Naive thymus-derived CD8-positive, alpha-beta T cell (primary cell): ENCODE measurements at places on chromosomes 11 and 22.

GRCh38 chr11:133175103-133175502 is 357.2 kb downstream of the OPCML start:
- no peak for DNase-seq

- DNase-seq = no peak
Observed at GRCh38 chr11:122686111-122686510, 30.6 kb downstream of the UBASH3B start.

DNA sequence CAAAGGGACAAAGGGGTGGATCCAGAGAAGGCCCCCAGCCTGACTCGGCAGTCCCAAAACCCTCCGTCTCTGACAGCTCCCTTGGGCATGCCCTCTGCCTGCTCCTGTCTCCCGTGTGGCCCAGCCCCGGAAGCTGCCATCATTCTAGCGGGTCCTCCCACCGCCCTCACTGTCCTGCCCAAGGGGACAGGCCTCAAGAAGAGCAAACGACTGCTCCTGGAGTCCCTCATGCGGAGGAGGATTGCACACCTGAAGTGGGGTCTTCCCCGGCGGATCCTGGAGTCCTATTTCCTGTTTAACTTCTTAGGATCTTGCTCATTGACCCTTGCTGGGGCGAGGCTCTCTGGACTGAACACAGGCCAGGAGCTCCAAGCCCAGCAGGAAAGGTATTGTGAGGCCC is 2.6 kb upstream of the MEI1 start:
- DNase-seq = no peak

GRCh38 chr11:34525098-34525497 is 11.5 kb upstream of the ELF5 start:
- DNase-seq = no peak

DNA sequence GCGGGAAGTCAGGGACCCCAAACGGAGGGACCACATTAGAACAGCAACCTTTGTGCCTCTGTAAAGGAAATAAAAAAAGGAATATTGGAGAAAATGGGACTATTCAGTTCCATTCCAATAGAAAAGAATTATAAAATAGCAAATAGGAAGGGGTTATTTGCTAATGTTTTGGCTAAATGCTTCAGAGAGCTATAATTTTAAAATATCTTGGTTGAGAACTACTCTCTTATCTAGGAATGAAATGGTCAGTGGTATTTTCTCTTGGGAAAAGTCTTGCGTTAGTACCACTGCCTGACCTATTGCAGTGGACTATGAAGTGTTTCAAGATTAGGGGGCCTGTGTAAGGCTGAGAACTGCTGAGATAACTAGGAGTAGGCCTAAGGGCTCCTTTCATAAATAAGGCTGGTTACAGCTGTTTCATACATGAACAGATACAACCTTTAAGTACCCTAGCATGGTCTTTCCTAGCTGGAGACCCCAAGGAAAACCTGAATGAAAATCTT is 6.9 kb upstream of the WEE1 start:
- no peak for DNase-seq

GRCh38 chr22:26845021-26845743 is 187.8 kb downstream of the MIAT start:
- DNase-seq = no peak

GRCh38 chr22:17918840-17919239 is 105.5 kb downstream of the MICAL3 start:
- no peak for DNase-seq

- DNase-seq = no peak
Observed at GRCh38 chr11:12505183-12505582, 127.8 kb downstream of the PARVA start.

- DNase-seq = no peak
Observed at GRCh38 chr11:29750392-29750791, 266.4 kb downstream of the KCNA4 start.

GRCh38 chr11:36383195-36383594 is 87.1 kb downstream of the PRR5L start:
- no peak for DNase-seq

DNA sequence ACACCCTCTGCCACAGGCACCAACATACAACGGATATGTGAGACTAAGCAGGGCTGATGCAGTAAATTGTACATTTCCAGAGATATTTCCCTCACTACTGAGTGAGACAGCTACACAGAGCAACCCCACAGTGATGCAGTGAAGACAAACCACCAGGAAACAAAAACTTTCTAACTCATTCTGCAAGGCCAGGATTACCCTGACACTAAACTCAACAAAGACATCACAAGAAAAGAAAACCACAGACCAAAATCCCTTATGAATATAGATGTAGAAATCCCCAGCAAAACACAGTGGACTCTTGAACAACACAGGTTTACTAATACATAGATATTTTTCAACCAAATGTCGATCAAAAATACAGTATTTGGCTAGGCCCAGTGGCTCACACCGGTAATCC is 1.5 kb upstream of the SLC7A4 start:
- DNase-seq = no peak

GRCh38 chr11:72744474-72744873 is 7.7 kb downstream of the ARAP1 start:
- DNase-seq = no peak

DNA sequence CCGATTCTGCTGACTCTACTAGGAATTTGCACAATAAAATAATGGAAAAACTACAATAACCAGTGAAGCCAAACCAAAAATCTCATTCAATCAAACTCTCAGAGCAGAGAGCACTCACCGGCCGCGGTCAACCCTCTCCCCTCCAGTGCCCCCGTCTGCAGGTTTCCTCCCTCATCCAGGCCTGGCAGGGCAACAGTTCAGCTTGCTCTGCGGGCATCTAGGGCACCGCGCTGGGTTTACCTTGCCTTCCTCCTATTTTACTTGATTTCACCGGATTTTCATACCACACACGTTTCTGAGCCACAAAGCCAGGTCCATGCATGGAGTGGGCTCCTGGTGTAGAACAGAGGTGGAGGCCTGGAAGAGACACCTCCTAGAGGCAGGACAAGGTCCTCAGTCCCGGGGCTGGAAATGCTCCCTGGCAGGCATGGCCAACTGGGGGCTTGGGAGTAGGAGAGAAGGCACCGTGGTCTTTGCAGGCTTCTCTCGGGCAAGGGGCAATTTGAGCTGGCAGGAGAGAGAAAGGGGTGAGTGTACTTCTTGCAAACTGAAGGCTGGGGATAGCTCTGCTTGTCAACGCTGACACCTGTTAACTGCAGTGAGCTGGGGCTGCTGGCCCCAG is 938.4 kb downstream of the BRD1 start:
- no peak for DNase-seq
